HS-5 (cell line): ENCODE measurements at places on chromosomes 1 and 21.

DNA sequence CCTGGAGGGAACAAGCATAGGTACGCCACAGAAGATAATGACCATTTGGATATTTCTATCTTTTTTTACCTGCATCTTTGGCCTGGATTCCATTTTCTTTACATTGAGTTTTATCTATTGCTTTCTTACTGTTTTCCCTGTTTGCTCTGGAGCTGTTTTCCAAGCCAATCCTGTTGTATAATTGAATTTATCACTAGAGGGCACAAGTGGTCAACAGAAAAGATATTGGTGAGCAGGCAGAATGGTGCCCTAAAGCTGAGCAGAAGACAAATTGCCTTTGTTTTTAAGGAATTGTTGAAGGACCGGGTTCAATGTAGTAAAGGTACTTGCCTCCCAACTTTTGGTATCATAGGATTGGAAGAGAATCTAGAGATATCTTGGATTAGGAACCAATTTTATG, 152.8 kb downstream of the PPP1R12B start:
- peak; percentile 9 for DNase-seq

GRCh38 chr1:159180516-159180915, 9.1 kb downstream of the CADM3 start:
- no peak for DNase-seq

DNA sequence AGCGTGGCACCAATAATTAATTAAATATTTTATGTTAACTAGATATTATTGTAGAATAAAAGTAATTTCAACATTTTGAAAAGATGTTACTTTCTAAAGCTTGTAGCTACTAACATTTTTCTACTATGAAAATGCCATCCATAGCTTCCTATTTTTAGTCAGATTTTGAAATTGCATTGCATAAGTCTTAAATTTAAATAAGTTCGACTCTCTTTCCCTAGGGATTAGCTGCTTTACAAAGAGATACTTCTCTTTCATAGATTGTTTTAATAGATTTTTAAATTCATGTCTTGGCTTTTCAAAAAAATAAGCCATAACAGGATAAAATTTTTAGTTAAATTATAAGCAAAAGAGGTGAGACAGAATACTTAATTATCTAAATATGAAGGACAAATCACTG, 1279.6 kb downstream of the KCNT2 start:
- no peak for DNase-seq

GRCh38 chr1:46613661-46614603, 2.7 kb downstream of the MOB3C start:
- DNase-seq, result no peak

GRCh38 chr1:41056907-41057306, 35.4 kb upstream of the SLFNL1 start:
- no peak for DNase-seq

DNA sequence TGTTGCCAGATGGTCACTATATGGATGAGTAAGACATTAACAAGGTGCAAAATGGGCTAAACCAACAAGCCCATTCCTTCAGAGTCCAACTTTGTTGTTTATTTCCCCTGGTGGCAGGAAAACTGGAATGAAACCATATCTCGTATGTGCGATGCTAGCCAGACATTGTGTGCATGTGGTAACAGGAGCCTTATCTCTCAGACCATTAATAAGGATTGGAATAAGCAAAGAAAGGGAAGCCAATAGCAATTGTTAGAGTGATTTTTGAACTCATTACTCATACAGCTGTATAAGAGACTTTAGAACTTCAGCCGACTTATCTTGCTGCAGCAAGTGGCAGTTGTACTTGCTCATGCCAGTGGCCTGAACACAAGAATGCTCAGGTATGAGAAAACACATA, 30.0 kb upstream of the HMCN1 start:
- DNase-seq, result no peak

GRCh38 chr1:99956755-99957154, 13.0 kb upstream of the SLC35A3 start:
- DNase-seq, result no peak

- peak; percentile 13 for DNase-seq
Observed at GRCh38 chr1:188670837-188671236, 1806.8 kb downstream of the BRINP3 start.

- no peak for DNase-seq
Observed at GRCh38 chr1:27634985-27635367, at the start of gene FGR. Gene FGR, minus strand, starts transcription at chr1:27635185. Its CDS starts 11,269 bp downstream, at chr1:27623916.

DNA sequence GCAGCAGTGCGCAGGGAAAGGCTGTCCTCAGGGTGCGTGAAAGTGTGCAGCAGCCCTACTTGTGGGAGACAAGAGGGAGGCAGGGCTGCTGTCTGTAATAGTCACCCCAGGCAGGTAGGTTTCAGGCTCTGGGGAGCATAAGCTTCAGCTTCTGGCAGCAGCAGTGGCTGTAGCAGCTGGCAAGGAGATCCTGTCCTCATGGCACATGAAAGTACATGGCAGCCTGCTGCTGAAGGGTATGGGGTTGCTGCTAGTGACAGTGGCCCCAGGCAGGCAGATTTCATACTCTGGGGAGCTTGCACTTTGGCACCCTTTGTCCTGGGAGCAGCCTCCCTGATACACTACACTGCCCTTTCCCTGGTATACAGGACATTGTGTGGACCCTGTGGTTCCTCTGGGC, 26.3 kb downstream of the KIAA0319L start:
- DNase-seq, result no peak

DNA sequence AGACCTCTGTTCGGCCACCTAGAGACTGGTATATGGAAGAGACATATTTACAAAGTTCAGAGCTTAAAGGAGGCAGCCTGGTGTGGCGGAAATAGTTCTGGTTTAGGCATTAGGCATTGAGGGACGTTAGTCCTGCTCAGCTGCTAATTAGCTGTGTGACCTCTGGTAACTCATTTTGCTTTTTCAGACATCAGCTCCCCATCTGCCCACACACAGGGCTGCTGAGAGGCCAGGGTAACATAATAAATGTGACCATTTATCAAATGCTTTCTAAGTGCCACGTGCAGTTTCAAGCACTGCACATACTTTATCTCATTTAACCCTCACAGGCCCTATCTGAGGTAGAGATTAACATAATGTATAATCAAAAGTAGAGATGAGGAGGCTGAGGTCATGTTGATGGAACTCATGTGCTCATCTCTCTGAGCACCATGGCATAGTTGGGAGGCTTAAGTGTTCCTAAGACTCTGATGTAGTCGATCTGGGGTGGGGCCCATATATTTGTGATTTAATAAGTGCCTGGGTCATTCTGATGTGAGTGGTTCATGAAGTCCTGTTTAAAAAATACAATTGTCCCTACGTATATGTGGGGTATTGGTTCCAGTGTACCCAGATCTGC, 267.2 kb upstream of the PLXNA2 start:
- no peak for DNase-seq

DNA sequence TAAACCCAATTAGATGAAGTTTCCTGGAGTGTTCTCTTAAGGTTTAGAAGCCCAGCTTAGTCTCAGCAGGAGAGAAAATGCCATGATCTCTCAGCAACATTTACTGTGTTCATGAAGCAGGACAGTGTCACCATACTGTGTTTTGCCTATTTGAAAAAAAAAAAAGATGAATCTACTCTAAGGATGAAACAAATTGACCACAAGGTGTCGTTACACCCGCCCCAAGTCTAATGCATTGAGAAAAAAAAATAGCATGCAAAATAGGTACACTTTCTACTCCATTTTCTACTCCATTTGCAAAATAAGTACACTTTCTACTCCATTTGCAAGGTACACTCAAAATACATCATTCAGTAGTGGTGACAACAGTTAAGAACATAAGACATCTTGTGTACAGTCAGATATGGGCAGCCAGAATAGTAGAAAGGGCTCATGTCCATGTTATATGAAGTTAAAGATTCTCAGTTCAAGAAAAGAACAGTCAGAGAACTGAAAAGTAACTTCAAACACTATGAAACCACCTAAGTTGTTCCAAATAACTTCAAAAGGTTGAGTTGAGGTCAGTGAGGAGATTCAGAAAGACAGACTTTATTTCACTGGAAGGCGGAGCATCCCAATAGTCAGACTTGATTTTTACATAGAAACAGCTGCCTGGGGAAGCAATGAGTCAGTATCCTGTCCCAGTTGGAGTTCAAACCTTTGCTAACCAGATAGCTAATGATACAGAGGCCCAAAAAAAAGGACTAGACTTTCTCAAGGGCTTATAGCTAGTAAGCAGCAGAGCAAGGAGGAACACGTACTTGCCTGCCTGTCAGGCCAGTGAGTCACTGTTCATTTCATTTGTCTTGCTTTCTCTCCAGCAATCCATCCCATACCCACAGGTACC, 13.3 kb downstream of the PLPPR5 start:
- peak; percentile 78 for DNase-seq

- no peak for DNase-seq
Observed at GRCh38 chr1:228152097-228152917, 2.6 kb downstream of the GJC2 start.

DNA sequence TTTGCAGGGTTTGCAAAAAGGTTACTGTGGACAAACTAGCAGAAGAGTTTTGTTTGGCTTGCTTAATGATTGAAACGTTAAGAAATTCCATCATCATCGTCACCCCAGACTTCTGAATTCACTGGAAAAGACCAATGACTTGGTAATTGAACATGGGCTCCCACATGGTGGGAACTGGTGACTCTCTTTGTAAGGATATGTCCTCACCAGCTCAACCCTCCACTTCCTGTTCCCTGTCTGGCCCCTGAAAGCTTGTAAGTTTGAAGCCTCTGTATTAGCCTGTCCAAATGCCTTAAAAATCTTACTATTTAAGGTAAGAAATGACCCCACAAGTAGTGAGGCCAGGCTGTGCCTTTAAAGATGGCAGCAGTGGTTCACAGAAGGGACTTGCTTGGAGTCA, 9.7 kb downstream of the SYT6 start:
- no peak for DNase-seq

DNA sequence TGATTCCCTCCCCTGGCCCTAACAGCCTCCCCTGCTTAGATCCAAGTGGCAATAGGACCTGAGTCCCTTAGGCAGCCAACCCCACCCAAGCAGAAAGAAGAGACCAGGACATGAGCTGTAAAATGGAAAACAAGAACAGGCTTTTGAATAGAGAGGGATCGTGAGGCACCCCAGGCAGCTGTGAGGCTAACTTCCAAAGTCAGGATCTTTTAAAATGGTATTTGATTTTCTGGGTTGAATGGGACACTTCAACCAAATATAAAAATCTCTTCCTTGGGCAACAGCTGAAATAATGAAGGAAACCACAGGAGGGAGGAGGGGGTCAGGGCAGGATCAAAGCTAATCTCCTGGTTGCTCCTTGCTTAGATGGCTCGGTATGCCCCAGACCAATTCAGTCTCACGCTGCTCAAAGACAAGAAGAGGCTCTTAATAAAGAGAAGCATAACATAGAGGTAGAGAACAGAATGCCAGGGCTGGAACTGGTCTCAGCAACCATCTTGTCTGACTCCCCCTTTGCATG, 28.6 kb upstream of the AVPR1B start:
- DNase-seq, result no peak

DNA sequence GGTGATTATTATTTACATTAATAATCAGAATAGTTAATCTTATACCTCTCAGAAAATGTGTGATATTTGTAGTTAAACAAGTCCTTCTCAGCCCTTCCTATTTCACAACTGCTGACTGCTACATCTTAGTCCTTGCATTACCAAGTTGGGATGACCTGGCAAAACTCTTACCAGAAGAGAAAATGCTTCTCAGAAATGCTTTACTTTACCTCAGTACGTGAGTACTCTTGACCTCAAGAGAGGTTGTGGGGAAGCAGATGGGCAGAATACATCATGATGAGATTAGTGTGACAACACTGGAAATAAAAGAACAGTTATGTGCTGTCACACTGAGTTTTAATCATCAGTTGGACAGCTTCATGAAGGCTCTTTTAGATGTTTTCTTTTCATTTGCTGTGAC, 16.2 kb downstream of the CFAP126 start:
- no peak for DNase-seq

DNA sequence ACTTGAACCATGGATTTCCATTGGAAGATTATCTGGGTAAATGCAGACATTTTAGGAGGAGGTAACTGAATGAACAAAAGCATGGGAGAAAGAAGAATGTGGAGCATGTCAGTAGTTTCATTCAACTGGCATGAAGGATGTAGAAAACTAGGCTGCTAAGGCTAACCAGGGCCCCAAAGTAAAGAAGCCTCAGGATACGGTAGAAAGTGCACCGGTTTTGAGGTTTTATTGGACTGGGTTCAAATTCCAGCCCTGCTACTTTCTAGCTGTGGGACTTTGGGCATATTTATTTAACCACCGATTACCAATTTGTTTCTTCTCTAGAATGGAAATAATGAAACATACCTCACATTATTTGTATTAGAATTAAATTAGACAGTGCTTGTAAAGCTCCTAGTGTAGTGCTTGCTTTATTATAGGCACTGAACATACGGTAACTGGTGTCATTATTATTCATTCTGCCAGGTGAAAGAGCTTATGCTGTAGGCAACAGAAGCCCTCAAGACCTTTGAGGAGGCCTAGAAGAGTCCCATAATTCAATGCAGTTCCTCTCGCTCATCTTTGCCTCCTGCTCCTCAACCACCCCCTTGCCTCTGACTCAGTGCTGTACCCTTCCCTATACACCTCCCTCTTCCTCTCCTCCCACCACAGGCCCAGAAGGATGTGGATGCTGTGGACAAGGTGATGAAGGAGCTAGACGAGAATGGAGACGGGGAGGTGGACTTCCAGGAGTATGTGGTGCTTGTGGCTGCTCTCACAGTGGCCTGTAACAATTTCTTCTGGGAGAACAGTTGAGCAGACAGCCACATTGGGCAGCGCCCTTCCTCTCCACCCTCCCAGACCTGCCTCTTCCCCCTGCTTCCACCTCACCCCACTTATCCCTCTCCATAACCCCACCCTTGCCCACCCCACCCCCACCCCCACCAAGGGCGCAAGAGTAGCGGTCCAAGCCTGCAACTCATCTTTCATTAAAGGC, 2.5 kb upstream of the CHTOP start:
- no peak for DNase-seq
